ENCODE measurements at places on chromosomes 13 and 19.

DNA sequence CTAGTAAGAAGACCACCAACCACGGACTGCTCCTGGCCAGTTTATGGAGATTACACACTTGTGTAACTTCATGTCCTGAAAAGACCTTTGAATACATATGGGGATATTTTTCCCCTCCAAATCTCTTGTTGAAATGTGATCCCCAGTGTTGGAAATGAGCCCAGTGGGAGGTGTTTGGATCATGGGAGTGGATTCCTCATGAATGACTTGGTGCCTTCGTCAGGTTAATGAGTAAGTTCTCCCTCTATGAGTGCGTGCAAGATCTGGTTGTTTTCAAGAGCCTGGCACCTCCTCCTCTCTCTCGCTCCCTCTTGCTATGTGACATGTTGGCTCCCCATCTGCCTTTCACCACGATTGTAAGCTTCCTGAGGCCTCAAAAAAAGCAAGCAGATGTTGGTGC lies 769.0 kb upstream of the SLITRK1 start:
- DNase-seq: no peak

- no peak for DNase-seq
Measured at GRCh38 chr13:76864259-76864658, 21.9 kb downstream of the KCTD12 start.

- no peak for DNase-seq
Measured at GRCh38 chr19:2604747-2605329, 97.7 kb downstream of the GNG7 start.

GRCh38 chr13:34128661-34129060 lies 310.7 kb downstream of the RFC3 start:
- DNase-seq: no peak

DNA sequence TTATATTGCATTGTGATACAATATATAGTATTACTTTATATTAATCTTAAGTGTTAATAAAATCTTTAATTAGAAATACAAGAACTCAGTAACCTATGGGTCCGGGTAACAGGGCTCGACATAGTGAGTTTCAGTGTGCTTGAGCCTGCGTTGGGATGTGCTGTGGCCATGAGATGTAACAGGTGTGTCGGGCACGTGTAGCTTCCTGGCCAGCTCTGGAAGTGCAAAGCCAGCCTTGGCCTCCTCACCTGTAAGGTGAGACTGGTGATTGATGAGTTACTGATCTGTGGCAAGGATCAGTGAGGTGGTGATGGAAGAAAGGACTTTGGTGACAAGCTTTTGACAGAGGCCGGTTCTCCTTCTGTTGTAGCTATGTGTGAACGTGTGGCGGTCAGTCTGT lies 19.2 kb downstream of the ATP4B start:
- no peak for DNase-seq

DNA sequence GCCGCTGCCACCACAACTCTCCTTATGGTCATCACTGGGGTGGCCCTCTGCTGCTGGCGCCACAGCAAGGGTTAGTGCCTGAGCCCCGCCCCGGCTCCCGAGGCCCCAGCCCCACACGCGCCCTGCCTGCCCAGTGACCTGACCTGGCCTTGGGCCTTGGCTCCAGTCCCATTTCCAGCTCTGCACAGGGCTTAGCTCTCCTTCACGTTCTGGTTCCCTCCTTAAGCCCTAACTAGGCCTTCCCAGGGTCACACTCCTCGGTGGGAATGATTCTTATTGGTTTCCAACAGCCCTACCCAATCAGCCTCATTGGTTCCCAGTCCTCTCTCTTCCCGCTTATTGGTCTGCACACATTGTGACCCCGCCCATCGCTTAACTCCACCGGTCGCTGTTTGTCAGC lies 5.8 kb downstream of the KIRREL2 start:
- DNase-seq: no peak

GRCh38 chr13:47409778-47410177 lies 512.9 kb upstream of the HTR2A start:
- no peak for DNase-seq

DNA sequence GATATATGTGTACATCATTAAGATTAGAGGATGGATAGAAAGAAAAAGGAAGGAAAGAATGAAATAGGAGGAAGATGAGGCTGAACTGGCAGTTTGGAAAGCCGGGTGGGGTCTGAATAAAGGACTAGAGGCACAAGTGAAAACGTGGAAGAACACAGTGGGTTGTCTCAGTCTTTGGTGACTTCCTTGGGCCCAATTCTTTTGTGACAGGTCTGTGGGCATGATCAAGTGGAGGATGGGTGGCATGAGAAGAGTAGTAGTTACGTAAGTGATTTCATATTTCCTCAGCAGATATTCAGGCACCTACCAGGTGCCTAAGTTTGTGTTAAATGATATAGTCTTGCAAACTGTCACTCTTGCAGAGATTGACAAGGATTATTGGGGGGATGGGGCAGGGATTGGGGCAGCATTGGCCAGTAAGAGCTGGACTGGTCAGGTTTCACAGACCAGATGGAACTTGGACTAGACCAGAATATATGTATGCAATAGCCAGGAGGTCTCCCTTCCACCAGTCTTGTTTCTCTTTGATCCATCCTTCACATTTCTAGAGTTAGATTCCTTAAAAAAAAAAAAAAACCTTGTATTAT lies 2.7 kb downstream of the TPP2 start:
- no peak for DNase-seq

GRCh38 chr13:109869312-109870237 lies 83.2 kb upstream of the IRS2 start:
- DNase-seq: no peak

GRCh38 chr13:42997381-42997780 lies 5.3 kb upstream of the EPSTI1 start:
- DNase-seq: no peak

DNA sequence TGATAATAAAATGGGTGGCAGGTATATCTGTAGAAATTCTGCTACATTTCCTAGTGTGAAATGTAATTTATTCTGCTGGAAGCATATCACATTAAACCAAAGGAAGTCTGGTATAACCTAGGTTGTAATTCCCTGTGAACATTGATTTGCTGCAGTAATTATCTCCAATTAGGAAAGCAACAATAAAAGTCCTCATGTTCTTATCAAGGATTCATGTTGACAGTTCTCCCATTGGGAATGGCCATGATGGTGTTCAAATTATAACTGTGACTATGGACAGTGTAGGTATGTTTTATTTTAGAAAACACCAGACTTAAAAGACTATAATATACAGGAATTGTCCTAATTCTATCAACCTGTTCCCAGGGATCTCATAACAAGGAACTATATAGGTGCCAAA lies 513.5 kb upstream of the MIR17HG start:
- DNase-seq: no peak

DNA sequence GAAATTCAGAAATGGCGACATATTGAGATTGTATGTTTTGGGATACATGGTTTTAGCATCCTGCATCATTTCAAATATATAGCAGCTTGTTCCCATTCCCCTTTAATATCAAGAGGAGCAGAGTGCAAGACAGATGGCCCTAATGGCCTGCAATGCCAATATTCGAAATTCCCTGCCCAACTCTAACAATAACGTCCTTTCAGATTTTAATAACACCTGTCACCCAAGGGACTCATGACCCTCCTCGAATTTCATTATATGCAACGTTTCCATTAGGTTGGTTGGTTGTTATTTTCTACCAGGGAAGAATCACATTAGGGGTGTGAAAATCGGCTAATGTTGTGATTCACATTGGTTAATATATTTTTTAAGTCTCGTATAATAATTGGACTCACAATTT lies 170.0 kb downstream of the TNFSF13B start:
- no peak for DNase-seq

- no peak for DNase-seq
Measured at GRCh38 chr19:30448386-30449077, 76.3 kb downstream of the ZNF536 start.

Data from nucleus accumbens (tissue), 56 donors.